ENCODE measurements at places on chromosomes 7 and 10.
A peak's percentile ranks its signal among the peaks of the same experiment; 100 is the strongest.

DNA sequence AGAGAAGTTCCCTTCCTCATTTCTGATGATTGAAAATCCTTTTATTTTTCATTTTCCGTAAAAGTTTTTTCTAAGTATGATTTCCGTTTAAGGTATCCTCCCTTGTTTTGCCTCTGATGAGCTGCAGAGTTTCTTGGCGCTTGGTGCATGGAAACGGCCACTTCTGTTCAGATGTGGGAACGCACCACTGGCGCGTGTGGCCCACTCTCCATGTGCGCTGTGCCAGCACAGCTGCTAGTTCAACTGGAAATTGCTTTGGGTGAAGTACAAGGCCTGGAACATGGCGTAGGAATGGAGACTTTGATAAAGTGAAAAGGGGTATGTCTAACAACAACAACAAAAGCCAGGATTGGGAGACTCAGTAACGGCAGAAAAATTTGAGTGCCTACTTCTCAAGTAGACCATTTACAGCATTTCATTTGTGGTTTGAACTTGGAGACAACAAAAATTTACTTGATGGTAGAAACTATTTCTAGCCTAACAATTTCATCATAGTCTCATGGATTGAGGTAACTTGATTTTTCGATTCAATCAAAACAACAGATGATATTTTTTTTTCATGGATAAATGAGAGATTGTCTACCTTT, 364.2 kb downstream of the SUGCT start:
- DNase-seq, result no peak

DNA sequence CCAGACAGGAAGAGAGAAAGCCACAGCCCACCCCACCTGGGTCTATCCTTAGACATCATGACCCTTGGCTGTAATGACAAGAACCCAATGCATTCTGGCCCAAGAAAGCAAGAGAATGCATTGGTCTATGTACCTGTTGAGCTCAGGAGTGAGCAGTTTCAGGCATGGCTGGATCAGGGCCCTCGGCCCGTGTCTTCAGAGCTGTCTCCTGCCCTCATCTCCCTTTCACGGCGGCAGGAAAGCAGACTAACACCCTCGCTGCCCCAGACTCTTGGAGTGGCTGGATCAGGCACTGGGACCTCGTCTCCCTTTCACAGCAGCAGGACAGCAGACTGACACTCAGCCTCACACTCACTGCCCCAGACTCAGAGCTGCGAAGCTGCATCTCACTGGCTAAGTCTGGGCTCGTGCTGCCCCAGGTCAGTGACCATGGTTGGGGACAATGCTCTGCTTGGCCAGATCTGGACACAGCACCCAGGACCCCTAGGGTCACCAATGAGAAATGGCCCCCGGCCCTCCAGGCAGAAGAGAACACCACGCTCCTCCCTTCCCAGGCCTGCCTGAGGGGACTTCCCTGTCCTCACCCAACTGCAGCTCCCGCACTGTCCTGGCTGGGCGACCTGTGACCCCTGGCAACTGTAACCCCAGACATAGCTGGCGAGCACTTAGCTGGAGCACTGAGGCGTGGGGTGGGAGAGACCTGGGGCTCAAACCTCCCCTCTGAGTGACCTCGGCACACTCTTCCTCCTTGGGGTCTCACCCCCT, 12.9 kb upstream of the PDGFA start:
- no peak for DNase-seq

DNA sequence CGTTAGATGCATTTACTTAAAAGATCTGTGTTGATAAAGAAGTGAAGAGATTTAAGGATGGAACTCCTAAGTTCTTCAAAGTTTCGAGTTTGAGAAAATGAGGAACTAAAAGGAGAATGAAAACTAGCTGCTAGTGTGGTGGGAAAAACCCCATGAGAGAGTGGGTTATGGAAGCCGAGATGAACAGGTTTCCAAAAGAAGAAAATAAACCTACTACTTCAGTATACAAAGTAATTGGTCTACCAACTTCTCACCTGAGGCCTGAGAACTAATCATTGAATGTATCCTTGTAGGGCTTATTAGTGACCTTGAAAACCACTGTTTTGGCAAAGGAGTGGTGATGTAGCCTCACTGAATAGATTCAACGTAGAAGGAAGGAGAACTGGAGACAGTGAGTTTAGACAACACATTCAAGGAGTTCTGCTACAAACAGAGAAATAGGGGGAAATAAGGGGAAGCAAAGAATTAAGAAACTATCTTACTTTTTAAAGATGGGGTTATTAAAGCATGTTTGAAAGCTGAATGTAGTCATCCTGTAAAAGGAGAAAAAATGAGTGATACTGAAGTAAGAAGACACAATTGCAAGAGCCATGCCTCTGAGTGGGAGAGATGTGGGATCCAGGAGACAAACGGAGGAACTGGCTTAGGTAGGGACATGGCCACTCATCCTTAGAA, 50.8 kb downstream of the CH25H start:
- no peak for DNase-seq

DNA sequence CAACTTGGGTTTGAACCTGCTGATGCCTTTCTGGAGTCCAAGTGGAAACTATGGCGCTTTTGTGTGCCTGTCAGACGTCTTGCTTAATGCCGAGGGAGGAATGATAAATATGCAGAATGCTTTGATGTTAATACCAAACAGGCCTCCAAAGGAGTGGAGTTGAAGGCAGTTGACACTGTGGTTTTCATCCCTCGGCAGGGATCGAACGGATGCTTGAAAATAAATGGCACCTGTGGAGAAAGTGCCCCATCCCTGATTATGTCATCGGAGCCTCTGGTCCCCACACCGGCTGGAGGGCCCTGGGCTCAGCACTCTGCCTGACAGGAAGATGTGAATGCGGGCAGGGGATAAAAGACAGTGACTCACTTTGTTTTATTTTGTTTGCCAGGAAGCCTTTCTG, 148.7 kb upstream of the GPR26 start:
- no peak for DNase-seq

- DNase-seq, result no peak
Measured at GRCh38 chr7:88670536-88670935, 89.0 kb upstream of the ZNF804B start.

DNA sequence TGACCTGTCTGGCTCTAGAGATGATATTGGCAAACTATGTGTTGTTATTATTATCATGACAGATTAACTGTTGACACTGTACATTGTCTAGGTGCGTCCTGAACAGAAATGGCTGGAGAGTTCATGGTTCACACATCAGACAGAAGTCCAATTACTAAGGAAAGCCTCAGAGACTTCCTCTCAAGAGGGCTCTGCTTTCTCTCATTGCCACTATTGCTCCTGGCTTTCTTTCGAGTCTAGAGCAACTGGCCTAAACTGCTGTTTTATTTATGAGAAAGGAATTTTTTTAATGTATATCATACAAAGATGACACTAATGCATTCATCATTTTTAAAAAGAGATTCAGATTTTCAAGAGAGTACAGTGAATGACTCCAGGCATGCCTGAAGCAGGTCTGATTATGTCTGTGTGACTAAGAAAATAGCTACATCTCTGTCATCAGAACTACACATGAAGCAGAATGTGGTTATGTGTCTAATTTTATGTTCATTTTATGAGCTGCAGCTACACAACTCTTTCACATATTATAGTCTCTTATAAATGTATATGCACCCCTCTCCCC, 30.4 kb downstream of the NRCAM start:
- no peak for DNase-seq

DNA sequence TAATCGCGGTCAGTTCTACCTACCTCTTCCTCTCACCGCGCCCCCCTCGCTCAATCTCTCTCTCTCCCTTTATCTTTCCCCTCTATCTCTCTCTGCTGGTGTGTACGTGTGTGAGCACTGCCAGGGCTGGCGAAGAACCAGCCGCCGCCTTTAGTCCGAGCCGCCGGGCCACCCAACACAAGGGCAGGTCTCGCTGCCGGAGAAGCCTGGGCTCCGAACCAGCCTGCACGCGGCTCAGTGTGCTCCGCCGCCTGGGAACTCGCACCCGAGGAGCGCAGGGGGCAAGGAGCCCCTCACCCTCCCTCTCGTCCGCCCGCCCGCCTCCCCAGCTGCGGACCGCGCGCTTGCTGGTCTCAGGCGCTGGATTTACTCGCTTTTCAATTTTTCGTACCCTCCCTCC, 1.7 kb downstream of the NXPH1 start:
- DNase-seq, result no peak

- DNase-seq, result peak; percentile 30
Measured at GRCh38 chr7:88169717-88170320, 50.0 kb downstream of the SRI start.

GRCh38 chr10:93352638-93353383, 129.3 kb downstream of the MYOF start:
- peak; percentile 69 for DNase-seq

GRCh38 chr10:128018236-128018635, 108.0 kb downstream of the MKI67 start:
- no peak for DNase-seq

- DNase-seq, result peak; percentile 99
Measured at GRCh38 chr7:33979807-33980355, 74.5 kb downstream of the BMPER start.

- DNase-seq, result no peak
Measured at GRCh38 chr10:125163803-125164202, 3.4 kb upstream of the CTBP2 start.

DNA sequence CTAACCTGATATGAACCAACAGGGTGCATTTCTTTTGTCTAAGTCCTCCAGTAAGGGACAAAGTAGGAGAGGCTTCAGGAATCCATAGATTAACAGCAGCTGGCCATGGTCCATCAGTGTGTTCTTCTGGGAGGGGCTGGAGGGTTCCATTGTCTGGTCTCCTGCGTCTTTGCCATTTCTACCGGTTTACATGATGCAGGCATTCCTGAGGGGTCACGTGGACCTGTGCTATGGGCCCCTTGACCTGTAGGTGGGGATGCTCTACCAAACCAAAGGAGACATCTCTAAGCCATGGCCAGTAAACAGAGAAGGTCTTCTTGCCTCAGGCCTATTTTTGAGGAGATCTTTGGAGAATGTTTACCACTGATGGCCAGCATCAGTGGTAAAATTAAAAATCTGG, 28.7 kb upstream of the HABP2 start:
- DNase-seq, result peak; percentile 16

GRCh38 chr10:49269523-49269922, 29.4 kb upstream of the C10orf71 start:
- no peak for DNase-seq

DNA sequence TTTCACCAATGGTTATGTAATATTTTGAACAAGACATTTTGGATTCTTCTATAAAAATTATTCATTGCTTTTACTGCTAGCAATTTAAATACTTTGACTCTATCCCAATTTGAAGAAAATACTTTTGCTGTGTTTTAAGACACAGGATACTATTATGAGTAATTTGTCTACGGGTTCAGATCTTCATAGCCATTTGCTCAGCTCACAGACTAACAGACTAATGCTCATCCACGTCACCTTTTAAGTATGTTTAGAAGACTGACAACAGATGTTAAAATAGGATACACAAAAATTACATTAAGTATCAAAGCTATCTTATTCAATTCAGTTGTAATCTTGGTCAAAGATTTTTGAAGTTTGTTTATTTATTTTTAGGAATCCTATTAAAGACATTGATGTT, 251.3 kb upstream of the CHRM2 start:
- peak; percentile 69 for DNase-seq

- DNase-seq, result peak; percentile 18
Measured at GRCh38 chr10:20858292-20859124, 38.6 kb downstream of the NEBL start.

DNA sequence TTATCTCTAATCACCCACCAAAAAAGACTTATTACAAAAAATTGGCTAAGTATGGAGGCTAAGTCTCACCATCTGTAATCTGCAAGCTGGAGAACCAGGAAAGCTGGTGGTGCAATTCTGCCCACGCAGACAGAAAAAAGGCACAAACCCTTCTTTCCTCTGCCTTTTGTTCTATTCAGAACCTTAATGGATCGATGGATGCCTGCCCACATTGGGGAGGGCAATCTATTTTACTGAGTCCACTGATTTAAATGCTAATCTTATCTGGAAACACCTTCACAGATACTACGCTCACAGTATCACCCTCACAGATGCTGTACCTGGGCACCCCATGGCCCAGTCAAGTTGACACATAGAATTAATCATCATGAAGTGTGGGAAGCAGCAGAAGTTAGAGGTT, 10.2 kb downstream of the IGFBP3 start:
- DNase-seq, result no peak

- DNase-seq, result no peak
Measured at GRCh38 chr10:16521311-16522016, at the start of gene C1QL3. C1QL3 (minus strand) TSS chr10:16521879; CDS start chr10:16521065, 814 bp downstream.

GRCh38 chr10:75294518-75294865, 58.7 kb upstream of the COMTD1 start:
- DNase-seq, result peak; percentile 12

GRCh38 chr7:67496589-67496988, 500.0 kb downstream of the TYW1 start:
- DNase-seq, result no peak

DNA sequence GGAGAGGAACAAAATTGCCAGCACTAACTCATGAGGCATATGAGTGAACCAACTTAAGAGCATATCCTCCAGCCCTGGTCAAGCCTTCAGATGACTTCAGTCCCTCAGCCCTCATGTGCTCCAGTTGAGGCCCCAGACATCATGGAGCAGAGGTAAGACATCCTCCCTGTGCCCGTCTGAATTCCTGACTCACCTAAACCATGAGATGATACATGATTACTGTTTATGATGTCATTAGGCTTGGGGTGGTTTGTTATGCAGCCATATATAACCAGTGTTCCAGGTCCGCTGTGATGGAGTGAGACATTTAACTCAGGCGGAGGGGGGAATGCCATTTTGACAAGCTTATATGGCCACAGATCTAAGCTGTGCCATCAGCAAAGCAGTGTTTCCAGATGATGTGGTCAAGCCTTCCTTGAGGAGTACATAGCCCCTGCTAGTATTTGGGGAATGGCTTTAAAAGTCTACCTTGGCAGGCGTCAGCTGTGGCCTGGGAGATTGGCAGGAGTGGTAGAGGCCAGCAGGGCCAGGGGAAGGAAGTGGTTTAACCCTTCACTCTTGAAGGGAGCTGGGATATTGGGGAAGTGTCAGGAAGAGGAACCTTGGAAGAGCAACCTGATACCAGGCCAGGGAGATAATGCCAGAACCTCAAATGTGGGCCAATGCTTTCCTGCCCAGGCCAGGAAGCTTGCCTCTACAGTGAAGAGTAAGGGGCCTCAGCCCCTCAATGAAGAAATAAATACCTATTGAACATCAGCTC, 343.0 kb upstream of the PODXL start:
- peak; percentile 19 for DNase-seq
